H4 (cell line): ENCODE measurements at places on chromosomes 1 and 21. TPM values are rescaled to one million over a fixed set of nuclear protein-coding genes. Genes with fewer than 3 reads are reported as not detected.

DNA sequence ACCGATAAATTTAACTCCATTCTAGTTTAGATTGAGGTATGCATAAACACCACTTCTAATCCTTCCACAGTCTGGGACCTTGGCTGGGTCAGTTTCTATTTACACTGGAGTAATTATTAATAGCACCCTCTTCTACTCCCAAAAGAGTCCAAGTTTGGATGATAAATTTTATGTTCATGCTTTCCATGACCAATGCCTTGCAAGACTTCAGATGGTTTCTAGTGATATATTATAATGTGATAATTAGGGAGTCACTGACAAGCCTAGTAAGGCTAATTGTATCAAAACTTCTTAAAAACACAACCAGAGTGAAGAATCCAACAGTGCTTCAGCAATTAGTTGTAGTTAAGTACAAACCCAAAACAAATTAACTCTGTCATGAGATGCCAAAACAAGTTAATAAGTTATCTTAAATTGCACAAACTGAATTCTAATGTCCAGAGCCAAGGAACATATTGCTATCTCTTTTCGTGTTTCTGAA lies 489.6 kb downstream of the TTLL7 start:
- no peak for DNase-seq

Gene COL16A1
- 9.2 and 12.2 TPM in 2 replicates for total RNA-seq

DNA sequence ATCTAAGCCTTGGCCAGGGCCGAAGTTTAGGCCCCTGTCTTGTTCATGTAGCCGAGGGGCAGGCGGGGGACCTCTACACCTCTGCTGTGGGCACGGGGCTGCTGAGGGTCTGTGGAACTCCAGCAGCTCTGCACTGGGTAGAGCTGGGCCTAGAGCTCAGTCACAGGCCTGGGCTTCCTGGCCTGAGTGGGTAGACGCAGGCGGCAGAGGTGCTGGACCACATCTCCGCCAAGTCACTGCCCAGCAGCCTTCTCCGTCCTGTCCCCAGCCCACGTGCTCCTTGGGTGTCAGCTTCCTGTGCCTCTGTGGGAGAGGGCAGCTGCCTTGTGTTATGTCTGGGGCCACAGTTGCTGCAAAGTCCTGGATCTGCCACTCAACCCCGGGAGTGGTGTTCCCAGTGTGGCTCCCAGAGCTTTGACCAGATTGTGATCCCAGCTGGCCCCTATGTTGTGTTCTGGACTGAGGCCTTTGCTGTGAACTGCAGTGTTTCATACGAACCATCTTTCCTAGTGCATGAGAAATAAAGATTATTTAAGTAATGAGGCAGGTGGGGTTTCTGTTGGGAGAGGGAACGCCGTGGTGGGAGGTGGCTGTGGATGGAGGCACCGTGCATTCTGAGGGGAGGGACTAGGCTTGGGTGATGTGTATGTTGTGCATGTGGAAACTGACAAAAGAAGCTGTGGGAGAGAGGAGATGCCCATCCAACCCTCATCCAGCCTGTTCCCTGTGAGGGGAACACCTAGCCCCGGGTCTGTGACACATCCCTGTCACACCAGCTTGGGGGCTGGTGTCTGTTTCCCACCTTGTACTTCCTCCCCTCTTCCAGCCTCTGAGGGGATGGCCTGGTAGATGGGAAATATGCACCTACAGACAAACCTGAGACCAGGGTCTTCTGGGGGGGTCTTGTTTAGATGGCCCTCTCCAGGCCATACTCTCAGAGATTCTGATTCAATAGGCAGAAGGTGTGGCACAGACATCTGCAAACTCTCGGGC lies 12.2 kb downstream of the AMPD2 start:
- no peak for DNase-seq

Gene BCL10
- 13.1 and 19.8 TPM in 2 replicates for total RNA-seq

Gene SELE
- total RNA-seq: not detected in 2 replicates

Gene COL8A2
- total RNA-seq: 0.08 and 0.88 TPM in 2 replicates
